ENCODE measurements at places on chromosomes 3 and 15. TPM values are rescaled to one million over a fixed set of nuclear protein-coding genes. Genes with fewer than 3 reads are reported as not detected.

RTP4 gene
- 0.83 TPM for total RNA-seq

DPPA4 gene
- total RNA-seq, result 87.7 TPM

GRCh38 chr3:117219296-117219695, 509.7 kb downstream of the TUSC7 start:
- H3K27me3 ChIP-seq, result peaks cover 4% of the 10 kb centered on the region
- DNase-seq, result no peak
- H3K4me3 ChIP-seq, result no peak overlapping the region
- peaks cover 16% of the 10 kb centered on the region for H3K4me1 ChIP-seq
- H3K27ac ChIP-seq, result no peak overlapping the region
- H3K36me3 ChIP-seq, result no peaks in the 10 kb centered on the region

GRCh38 chr15:41020829-41021228, 67.6 kb downstream of the CHAC1 start:
- no peak overlapping the region for H3K4me3 ChIP-seq
- no peak for DNase-seq
- peaks cover 5% of the 10 kb centered on the region for H3K36me3 ChIP-seq
- no peaks in the 10 kb centered on the region for H3K27me3 ChIP-seq

DNA sequence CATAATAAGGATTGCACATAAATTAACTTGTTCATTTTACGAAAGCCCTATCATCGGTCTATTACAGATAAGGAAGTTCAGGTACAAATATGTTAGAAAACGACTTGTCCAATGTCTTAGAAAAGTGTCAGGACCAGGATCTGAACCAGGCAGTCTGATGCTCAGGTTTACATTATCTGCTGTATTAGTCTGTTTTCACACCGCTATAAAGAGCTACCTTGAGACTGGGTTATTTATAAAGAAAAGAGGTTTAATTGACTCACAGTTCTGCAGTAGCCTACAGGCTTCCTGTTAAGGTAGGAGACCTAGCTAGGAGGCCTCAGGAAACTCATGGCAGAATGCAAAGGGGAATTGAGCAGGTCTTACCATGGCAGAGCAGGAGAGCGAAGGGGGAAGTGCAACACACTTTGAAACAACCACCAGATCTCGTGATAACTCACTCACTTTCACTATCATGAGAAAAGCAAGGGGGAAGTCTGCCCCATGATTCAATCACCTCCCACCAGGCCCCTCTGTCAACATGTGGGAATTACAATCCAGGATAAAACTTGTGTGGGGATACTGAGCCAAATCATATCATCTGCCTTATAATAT, 45.8 kb upstream of the GOLIM4 start:
- no peak overlapping the region for H3K4me3 ChIP-seq
- H3K27me3 ChIP-seq, result no peaks in the 10 kb centered on the region
- peaks cover 13% of the 10 kb centered on the region for H3K4me1 ChIP-seq
- no peaks in the 10 kb centered on the region for H3K36me3 ChIP-seq
- no peak for DNase-seq

GRCh38 chr3:173584093-173584837, 186.7 kb downstream of the NLGN1 start:
- H3K36me3 ChIP-seq, result no peaks in the 10 kb centered on the region
- peak overlapping the region; percentile 82 for H3K4me3 ChIP-seq
- peaks cover 25% of the 10 kb centered on the region for H3K4me1 ChIP-seq
- H3K27me3 ChIP-seq, result peaks cover 39% of the 10 kb centered on the region
- DNase-seq, result no peak

DNA sequence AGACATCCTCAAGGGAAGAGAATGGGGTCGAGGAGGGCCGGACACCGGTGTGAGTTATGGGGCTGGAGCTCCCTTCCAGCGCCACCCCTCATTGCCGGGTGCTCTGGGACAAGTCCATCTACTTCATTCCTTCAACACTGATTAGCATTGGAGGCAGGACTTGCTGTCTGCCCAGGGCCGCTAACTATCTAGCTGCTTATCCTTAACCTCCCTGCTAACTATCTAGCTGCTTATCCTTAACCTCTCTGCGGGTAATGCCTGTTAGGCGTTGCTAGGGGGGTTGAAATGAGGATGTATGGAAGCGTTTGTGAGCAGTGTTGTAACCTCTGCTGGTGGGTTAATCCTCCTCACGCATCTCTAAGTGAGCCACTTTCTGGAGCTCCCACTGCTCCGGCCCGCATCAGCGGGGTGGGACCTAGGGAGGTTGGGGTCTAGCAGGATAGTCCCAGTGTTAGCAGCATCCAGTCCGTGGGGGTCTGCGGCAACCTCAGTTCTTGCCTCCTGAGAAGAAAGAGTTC, 10.9 kb upstream of the CHAC1 start:
- H3K36me3 ChIP-seq, result no peaks in the 10 kb centered on the region
- H3K27me3 ChIP-seq, result peaks cover 9% of the 10 kb centered on the region
- no peak for DNase-seq
- H3K4me3 ChIP-seq, result peak overlapping the region; percentile 63
- peaks cover 17% of the 10 kb centered on the region for H3K4me1 ChIP-seq

DNA sequence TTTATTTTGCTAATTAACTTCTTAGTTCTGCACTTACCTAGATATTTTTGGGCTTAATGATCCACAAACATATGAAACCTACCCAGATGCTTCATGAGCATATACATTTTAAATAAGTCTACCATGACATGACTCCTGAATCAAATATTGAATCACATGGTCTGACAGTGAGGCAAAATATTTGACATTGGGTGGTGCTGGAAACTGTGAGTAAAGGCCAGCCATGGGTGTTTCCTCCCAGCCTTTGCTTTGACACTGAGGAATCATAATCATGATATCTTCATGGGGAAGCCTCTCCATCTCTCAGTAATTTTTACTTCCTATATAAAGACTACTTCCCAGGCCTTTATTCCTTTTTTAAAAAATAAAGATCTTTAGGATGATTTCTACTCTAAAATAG, 22.8 kb upstream of the SSR3 start:
- no peak for DNase-seq
- H3K36me3 ChIP-seq, result no peaks in the 10 kb centered on the region
- H3K27me3 ChIP-seq, result peaks cover 3% of the 10 kb centered on the region

GRCh38 chr3:186818956-186819355, 12.7 kb upstream of the RFC4 start:
- peaks cover 20% of the 10 kb centered on the region for H3K27me3 ChIP-seq
- H3K4me1 ChIP-seq, result no peaks in the 10 kb centered on the region
- H3K27ac ChIP-seq, result no peak overlapping the region
- DNase-seq, result no peak
- H3K36me3 ChIP-seq, result no peaks in the 10 kb centered on the region
- H3K4me3 ChIP-seq, result no peak overlapping the region

GRCh38 chr3:113247068-113247467, 35.7 kb downstream of the BOC start:
- H3K27me3 ChIP-seq, result no peaks in the 10 kb centered on the region
- no peak for DNase-seq

- DNase-seq, result no peak
- H3K4me1 ChIP-seq, result peaks cover 18% of the 10 kb centered on the region
- H3K27ac ChIP-seq, result peak overlapping the region; percentile 39
- H3K4me3 ChIP-seq, result no peak overlapping the region
Observed at GRCh38 chr15:67164401-67164791, 90.1 kb downstream of the AAGAB start.

- no peaks in the 10 kb centered on the region for H3K27me3 ChIP-seq
- no peak overlapping the region for H3K27ac ChIP-seq
- H3K4me3 ChIP-seq, result no peak overlapping the region
- H3K36me3 ChIP-seq, result no peaks in the 10 kb centered on the region
- peaks cover 17% of the 10 kb centered on the region for H3K4me1 ChIP-seq
Observed at GRCh38 chr3:143511174-143511879, 336.9 kb downstream of the SLC9A9 start.

Measured in mesothelial cell of epicardium (in vitro differentiated cells).